ENCODE measurements at places on chromosomes 3 and 15. TPM values are rescaled to one million over a fixed set of nuclear protein-coding genes. Genes with fewer than 3 reads are reported as not detected.

Gene MITF
- 28.8 TPM for total RNA-seq

Gene SERPINI2
- 2.2 TPM for total RNA-seq

Gene BFSP2
- total RNA-seq, result not detected

Gene COL6A5
- not detected for total RNA-seq

Gene SLCO3A1
- 10.7 TPM for total RNA-seq

Gene HRG
- total RNA-seq, result not detected

Gene MTMR10
- 41.5 TPM for total RNA-seq

DNA sequence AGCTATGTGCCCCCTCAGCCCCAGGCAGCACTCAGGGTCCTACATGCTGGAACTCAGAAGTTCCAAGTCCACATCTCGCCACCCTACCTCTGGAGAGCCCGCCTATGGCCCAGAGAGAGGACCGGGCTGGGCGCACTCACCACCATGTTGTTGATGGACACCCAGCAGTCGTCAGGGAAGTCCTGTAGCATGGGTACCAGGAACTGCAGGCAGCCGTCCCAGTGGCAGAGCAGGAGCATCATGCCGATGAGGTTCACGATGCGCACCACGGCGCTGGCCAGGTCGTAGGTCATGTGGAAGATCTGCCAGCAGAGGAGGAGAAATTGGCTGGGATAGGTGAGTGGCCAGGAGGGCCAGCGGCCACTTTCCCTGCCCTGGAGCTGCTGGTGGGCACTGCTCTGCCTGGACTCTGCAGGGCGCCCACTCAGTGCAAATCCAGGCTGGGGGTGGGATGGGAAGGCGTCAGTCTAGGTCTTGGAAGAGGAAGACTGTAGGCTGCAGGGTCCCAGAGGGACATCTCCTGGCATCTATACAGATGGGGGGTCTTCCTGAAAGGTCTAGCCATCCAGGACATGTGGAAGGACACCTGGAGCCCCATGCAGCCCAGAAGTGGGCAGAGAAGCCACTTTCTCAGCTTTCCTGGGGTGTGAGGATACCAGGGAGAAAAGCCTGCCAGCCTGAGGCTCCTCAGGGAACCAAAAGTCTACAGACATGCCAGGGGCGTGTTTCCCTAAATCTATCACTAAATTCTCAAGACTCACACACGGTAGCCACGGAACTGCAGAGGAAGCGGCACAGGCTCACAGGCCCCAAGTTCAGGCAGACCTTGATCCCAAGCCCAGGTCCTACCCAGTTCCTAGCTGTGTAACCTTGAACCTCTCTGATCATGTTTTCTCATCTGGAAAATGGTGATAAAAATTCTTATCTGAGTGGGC is 36.5 kb downstream of the HCN4 start:
- DNase-seq, result no peak

DNA sequence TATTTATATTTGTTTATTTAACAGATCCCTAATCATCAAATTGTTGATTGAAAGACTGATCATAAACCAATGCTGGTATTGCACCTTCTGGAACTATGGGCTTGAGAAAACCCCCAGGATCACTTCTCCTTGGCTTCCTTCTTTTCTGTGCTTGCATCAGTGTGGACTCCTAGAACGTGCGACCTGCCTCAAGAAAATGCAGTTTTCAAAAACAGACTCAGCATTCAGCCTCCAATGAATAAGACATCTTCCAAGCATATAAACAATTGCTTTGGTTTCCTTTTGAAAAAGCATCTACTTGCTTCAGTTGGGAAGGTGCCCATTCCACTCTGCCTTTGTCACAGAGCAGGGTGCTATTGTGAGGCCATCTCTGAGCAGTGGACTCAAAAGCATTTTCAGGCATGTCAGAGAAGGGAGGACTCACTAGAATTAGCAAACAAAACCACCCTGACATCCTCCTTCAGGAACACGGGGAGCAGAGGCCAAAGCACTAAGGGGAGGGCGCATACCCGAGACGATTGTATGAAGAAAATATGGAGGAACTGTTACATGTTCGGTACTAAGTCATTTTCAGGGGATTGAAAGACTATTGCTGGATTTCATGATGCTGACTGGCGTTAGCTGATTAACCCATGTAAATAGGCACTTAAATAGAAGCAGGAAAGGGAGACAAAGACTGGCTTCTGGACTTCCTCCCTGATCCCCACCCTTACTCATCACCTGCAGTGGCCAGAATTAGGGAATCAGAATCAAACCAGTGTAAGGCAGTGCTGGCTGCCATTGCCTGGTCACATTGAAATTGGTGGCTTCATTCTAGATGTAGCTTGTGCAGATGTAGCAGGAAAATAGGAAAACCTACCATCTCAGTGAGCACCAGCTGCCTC is 14.7 kb downstream of the THBS1 start:
- DNase-seq, result no peak

DNA sequence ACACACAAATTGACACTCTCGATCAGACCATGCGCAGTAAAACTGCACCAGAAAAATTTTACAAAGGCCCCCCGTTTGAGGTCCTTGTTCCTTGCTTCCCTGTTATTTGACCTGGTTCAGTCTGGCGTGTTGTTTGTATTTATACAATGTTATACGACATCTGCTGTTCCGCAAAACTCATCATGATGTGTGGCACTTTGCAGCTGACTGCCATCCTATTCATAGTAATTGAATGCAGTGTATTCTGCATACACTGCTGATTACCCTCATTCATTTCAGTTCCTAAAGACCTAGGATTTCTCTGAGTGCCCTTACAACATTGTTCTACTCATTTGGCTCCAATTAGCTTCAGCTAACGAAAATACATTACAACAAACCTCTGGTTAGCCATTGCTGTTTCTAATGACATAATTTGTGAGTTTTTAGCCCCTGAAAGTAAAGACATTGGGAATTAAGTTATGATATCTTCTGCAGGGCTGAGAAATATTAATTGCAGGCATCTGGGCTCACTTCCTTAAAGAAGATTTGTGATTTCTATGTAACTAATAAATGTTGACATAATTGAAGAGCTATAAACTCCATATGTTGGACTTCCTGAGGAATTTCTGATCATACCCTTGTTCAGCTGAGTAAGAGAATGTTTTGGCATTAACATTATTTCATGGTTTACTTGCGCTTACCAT is 75.7 kb downstream of the C3orf38 start:
- DNase-seq, result no peak

- DNase-seq, result no peak
These were observed 207.5 kb downstream of the CADPS start for GRCh38 chr3:62667714-62668113.

Data from tongue (tissue), 3 donors.